Uterus (tissue), 4 donors: ENCODE measurements at places on chromosomes 2 and 18.

- DNase-seq, result no peak
Observed at GRCh38 chr2:138596403-138596802, 94.8 kb downstream of the SPOPL start.

- DNase-seq, result no peak
Observed at GRCh38 chr18:75966431-75966830, 528.6 kb downstream of the ZNF516 start.

DNA sequence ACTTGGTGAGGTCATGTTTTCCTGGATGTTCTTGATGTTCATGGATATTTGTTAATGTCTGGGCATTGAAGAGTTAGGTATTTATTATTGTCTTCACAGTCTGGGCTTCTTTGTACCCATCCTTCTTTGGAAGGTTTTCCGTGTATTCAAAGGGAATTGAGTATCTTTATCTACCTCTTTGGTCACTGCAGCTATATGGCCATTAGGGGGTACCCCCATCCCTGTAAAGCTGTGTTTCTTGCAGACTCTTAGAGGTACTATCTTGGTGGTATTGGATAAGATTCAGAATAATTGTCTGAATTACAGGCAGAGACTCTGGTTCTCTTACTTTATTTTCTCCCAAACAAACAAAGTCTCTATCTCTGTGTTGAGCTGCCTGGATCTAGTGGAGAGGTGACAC, 401.6 kb upstream of the FSIP2 start:
- DNase-seq, result no peak

DNA sequence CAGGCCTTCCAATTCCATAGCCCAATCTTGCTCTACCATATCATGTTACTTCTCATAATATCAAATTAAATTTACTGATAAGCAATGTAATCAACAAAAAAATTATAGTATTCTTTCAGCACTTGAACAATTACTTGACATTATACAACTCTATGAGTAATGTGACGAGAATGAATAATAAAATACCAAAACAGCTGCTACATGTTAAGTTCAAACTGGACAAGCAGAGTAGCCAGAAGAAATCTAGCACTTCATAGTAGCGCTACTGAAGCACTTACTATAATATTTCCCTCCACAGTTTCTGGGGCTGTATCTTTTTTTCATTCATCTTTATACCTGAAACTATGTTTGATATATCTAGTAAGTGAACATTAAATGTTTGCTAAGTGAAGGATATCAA, 14.9 kb downstream of the PPP3R1 start:
- DNase-seq, result no peak

GRCh38 chr2:180907731-180908130, 72.7 kb upstream of the UBE2E3 start:
- DNase-seq, result no peak

DNA sequence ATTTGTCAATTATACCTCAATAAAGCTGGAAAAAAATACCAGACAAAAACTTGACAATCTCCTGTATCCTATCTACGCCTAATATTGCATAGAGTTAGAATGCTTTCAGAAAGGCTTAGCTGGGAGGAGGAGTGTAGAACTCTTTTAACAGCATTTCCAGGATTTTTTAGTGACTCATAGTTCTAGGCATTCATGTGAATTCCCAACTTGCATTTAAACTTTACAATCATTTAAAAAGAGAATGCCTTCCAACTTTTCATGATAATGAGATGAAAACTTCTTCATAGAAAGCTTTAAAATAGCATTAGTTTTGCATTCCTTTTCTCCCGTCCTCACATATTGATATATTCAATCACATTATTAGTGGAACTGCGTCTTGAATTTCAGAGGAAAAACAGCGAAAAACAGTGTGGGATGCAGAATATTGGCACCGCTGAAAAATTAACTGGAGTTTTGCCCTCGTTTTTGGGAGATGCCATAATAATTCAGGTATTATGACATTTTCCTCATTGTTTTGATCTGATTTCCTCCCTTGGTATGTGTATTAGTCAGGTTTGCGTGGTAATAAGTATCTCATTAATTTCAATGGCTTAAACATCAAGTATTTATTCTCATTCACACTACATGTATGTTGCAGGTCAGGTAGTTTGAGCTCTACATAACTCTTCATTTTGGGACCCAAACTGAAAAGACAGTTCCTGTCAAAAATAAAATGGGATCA, 293.2 kb upstream of the FIGN start:
- no peak for DNase-seq

DNA sequence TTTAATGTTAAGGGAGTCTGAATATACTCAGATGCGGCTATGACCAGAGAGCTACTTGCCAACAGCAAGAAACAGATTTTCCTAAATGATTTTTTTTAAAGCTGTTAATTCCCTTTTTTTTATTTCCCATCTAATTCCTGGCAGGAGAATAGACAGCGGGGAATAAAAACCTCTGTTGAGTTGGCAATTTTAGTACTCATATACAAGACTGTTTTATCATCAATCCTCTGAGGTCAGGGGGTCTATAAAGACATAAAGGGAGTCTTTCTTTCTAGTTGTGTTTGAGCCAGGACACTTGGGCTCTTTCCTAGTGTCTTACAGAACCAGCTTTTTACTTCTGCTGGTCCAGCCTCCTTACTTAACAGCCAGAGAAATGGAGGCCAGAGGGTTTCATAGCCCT, 29.4 kb downstream of the MAIP1 start:
- no peak for DNase-seq

- no peak for DNase-seq
Observed at GRCh38 chr2:136219963-136220362, 102.0 kb upstream of the CXCR4 start.

GRCh38 chr2:217683106-217683870, 319.5 kb downstream of the TNS1 start:
- DNase-seq, result no peak

GRCh38 chr2:230942920-230943896, 18.2 kb upstream of the GPR55 start:
- no peak for DNase-seq

DNA sequence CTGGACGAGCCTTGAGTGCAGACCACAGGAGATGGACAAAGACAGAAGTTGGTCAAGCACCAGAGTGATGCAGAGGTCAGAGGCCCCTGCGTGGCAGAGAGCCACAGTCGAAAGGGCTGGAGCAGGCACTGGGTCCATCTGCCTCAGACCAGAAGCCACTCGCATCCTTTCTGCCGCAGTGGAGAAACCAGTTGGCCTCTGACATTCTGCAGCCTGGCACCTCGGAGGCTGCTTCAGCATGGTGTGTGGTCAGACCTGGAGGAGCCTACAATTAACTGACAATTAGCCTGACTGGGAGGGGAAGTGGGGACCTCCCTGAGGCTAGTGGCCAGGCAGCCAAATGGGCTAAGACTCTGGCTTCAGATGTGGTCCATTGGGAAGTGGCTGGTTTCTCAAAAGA, 111.1 kb downstream of the SGPP2 start:
- DNase-seq, result no peak

DNA sequence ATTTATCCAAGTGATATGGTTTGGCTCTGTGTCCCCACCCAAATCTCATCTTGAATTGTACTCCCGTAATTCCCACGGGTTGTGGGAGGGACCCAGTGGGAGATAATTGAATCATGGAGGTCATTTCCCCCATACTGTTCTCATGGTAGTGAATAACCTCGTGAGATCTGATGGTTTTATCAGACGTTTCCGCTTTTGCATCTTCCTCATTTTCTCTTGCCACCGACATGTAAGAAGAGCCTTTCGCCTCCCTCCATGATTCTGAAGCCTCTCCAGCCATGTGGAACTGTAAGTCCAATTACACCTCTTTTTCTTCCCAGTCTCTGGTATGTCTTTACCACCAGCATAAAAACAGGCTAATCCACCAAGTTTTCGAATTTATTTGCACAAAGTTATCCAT, 20.3 kb upstream of the CHST10 start:
- DNase-seq, result no peak

DNA sequence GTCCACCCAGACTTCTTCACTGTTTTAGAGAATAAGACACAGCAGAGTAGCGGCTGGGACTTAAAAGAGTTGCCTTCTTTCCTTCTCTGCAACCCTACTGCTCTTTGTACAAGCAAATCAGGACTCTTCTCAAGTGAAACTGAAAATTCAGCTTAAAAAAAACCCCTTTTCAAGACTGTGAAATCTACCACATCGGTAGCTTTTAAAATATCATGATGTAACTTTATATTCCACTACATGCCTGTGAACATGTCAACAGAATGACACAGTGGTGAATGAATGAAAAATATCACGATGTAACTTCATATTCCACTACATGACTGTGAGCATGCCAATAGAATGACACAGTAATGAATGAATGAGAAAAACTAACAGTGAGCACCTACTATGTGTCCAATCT, 53.4 kb downstream of the TCF4 start:
- DNase-seq, result no peak

DNA sequence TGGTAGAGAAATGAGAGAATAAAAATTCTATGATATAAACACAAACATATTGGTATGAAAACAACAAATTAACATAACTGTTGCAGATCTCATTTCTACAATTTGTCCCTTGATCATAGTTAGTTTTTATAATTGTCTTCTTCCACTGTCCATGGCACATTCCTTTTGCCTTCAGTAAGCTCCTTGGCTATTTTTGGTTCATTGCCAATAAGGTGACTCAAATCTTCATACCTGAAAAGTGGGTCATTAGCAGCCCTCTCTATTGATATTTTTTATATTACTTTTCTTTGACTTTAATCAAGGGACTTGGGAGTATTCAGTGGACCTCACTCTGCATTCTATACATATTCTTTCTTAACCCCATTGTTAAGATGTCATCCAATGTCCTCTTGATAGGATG, 552.9 kb downstream of the TDRD15 start:
- no peak for DNase-seq

GRCh38 chr2:12075603-12076002, 329.2 kb downstream of the LPIN1 start:
- no peak for DNase-seq

DNA sequence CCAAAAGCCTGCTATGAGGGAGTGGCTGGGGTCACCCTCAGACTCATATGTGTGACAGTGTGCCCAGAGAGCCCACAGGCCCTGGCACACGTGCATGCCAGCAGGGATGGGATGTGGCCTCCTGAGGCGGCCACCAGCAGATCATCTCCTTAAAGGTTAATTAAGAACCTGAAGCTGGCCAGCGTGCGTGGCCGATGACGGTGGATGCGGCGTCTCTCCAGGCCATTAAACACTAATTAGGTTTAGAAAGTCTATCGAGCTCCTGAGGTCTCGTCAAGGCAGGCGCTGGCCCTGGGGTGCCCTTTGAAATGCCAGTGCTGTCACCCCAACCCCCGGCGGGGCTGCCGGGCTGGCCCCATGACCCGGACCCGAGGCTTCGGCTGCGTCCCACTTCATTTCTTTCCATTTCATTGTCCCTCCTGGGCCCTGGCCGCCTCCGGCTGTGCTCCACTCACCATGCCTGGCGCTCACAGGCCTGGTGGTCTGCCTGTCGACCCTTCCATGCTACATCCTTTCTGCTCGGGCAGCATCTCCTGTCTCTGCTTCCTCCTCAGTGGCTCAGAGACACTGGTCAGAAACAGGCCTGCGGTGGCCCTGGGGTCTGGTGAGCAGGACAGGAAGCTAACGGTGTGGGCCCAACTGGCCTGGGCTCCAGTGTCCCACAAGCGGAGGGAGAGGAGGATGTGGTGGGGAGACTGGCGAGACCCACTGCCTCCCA, 228.9 kb downstream of the CELF4 start:
- no peak for DNase-seq

GRCh38 chr18:58438161-58438957, 190.5 kb downstream of the ALPK2 start:
- no peak for DNase-seq

- DNase-seq, result no peak
Observed at GRCh38 chr2:74572178-74572925, 17.8 kb downstream of the DOK1 start.

DNA sequence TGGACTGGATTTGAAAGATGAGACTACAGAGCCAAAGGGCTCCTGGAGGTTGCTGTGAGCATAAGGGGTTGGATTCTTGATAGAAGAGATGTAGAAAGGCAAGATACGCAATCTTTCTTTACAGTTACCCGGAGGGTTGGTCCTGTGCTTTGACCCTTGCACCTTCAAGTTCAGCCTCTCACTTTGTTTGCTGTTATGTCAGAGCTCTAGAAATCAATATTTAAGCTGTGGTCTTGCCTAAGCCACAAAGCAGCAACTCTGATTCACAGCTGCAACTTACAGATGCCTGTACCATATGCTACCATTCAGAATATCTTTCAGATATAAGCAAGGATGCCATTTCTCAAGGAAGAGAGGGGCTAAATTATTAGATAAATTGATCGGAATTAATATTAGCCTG, 943.1 kb upstream of the LRRTM1 start:
- no peak for DNase-seq

GRCh38 chr2:41621095-41621494, 426.7 kb upstream of the PKDCC start:
- DNase-seq, result no peak

- no peak for DNase-seq
Observed at GRCh38 chr18:38923540-38923939, 1357.9 kb upstream of the CELF4 start.

- DNase-seq, result no peak
Observed at GRCh38 chr18:78865056-78865598, 114.5 kb upstream of the SALL3 start.

- DNase-seq, result no peak
Observed at GRCh38 chr18:74382481-74383017, 66.9 kb downstream of the C18orf63 start.

DNA sequence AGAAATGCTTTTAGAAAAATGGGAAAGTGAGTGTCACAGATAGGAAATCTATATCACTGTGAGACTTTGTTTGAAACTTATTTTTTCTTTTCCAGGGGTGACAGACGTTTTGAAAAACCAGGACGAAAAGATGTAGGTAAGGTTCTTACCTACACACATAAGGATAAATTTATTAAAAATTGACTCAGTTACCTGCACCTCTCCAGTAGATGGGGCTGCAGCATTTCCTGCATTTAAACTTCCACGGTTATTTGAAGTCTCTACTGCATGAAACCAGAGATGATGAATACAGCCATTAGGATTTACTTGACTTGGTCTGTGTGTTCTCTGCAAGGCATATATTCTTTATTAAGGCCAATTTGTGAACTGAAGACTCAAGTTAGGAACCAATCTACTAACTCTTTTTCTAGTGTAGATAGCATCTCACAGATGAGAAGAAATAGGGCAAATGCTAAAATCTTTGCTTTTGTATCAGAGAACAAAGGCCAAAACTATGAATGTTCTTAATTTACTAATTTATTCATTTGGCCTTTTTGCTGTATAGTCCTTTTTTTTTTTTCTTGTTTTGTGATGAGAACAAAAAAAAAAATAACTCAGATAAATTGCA, 15.0 kb downstream of the KCNJ13 start:
- DNase-seq, result no peak

- no peak for DNase-seq
Observed at GRCh38 chr2:76599732-76600368, 889.1 kb upstream of the GCFC2 start.

- DNase-seq, result peak; percentile 41
Observed at GRCh38 chr18:21897811-21898210, 157.2 kb downstream of the MIB1 start.

- DNase-seq, result no peak
Observed at GRCh38 chr18:52402814-52403213, 62.8 kb downstream of the DCC start.

- no peak for DNase-seq
Observed at GRCh38 chr2:15435474-15435873, 125.7 kb downstream of the NBAS start.
